SK-N-MC (cell line): ENCODE measurements at places on chromosomes 13 and 19.

DNA sequence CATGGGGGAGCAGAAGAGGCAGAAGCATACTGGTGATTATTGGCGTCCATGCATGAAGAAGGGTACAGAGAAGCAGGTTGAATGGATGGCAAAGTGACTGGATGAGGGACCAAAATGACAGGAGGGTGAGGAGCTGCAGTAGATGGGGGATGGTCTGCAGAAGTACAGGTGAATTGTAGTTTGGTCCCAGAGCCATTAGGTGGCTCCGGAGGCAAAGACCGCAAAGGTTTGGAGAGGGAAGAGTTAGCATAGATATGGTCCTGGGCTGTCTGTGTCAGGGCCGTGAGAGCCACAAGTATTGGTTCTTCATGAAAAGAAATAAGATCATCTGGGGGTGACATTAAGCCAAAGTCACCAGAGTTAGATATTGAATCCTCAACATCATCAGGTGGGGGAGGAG, 59.0 kb upstream of the ZNF726 start:
- no peak for DNase-seq

DNA sequence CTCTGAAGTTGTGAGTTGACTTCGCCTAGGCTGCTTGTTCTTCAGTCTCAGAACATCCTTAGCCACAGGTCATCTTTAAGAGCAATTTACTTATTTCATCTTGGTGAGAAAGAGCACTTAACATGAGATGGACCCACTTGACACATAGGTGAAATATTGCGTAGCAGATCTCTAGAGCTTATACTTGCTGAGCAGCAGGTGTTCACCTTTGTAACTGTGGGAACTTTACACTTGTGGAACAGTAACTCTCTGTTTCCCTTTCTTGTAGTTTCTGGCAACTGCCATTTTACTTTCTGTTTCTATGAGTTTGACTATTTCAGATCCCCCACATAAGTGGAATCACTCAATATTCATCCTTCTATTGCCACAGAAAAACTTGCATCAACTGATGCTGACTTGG, 95.7 kb downstream of the SLC10A2 start:
- DNase-seq, result no peak

DNA sequence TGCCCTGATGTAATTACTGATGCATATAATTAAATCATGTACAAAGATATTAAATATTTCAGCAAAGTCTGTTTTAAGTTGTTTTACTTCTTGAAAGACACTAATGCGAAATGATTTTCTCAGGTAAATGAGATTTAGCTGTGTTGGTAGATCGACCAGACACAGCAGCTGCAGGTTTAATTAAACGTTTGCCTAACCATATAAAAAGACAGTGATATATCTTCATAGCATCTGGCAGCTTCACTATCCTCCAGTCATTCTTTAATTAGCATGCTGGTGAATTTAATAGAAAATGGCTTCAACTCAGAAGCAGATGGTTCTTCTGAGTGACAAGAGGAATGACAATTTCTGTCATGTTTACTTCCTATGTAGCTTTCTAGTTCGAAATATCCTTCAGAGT, 69.3 kb downstream of the NHLRC3 start:
- no peak for DNase-seq

- no peak for DNase-seq
Observed at GRCh38 chr13:105902396-105902795, 633.1 kb downstream of the EFNB2 start.

DNA sequence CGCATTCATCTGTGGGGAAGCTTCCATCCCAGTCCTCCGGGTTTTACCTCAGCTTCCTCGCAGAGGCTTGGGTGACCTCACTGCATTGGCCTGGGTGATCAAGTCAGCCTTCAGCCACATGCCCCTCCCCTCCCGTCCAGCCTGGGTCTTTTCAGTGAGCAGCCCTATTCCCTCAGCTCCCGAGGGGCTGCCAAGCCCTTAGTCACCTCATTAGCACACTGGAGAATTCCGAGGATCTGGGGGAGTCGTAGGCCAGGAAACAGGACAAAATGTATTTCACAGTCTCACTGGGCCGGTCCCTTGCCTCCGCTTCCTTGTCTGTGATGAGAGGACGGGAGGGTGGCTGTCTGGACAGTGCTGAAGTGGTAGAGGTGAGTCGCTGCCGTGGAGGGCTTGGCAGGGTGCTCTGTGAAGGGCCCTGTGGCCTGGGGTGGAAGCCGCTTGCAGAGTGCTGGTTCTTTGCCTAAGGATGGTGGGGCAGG, 19.9 kb downstream of the KDM4B start:
- DNase-seq, result no peak

DNA sequence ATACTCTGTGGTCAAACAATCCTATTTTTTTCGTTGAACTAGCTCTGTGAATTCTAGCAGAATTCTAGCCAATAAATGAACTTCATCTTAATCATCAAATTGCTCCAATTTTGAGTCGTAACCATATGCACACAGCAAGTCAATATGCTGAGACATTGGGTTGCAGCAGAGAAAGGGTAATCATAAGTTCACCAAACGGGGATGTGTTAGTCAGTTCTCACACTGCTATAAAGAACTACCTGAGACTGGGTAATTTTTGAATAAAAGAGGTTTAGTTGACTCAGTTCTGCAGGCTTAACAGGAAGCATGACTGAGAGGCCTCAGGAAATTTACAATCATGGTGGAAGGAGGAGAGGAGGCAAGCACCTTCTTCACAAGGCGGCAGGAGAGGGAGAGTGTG, 67.7 kb upstream of the ABCC4 start:
- DNase-seq, result no peak

- peak; percentile 24 for DNase-seq
Observed at GRCh38 chr13:60617991-60618733, 221.1 kb downstream of the TDRD3 start.

- DNase-seq, result no peak
Observed at GRCh38 chr13:60411983-60412382, 15.0 kb downstream of the TDRD3 start.

DNA sequence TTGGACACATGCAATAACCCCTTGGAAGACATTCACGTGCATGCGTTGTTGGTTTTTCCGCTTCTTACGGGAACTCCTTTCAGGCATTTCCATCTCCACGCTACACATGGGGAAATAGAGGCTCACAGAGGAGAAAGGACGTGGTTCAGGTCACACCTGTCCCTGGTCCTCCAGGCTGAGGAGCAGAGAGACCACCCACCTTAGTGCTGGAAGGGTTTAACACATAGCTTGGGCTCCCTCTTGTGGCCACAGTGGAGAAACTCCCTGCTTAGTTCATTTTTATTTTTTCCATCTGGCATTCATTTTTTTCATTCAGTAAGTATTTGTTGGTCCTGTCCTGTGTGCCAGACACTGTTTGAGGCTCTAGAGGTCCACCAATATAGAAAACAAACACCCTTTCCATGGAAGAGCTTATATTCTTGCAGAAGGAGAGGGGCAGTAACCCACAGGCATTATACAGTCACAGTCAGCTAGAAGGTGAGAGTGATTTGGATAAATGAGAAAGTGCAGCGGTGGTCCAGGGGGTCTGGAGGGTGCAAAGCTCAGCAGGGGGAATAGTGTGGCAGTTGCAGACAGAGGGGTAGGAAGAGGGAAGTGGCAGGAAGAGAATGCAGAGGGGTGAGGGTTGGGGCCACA, 24.2 kb upstream of the TTYH1 start:
- peak; percentile 32 for DNase-seq

DNA sequence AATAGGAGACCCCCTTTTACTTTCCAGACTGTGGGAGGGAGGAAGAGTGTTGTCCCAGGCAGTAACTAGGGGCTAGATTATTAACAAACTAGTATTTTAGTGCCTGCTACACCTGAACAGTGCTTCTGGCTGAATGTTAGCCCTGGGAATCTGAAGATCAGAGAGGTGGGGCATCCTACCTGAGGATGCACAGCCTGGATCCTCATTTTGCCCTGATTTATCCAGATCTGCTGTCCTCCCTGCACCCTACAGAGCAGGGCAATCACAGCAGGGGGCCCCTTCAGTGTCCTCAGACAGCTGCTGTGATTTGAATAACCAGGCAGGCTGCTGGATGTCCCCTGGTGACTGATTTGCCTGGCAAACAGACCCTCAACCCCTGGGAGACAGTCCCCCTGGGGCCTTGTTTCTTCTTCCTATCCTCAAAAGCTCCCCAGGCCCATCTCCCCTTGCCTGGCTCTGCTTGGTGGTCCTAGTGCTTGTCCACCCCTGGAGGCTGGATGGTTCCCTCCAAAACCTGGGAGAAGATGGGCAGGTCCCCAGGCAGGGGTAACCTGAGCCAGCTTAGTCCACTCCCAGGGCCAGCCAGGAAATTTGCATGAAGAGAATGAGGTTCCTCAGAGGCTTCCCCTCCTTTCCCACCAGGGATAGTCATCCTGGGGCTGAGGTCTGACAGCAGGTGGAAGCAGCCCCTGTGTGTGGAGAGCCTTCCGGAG, at the start of gene OVOL3:
TSS of gene OVOL3 (plus strand) at position 657 of the 713 bp plus-strand sequence. CDS start 60 bp downstream, outside the sequence.
- DNase-seq, result no peak

- no peak for DNase-seq
Observed at GRCh38 chr13:97280478-97280877, 58.3 kb downstream of the MBNL2 start.

- DNase-seq, result no peak
Observed at GRCh38 chr13:90453342-90453741, 894.1 kb upstream of the MIR17HG start.

DNA sequence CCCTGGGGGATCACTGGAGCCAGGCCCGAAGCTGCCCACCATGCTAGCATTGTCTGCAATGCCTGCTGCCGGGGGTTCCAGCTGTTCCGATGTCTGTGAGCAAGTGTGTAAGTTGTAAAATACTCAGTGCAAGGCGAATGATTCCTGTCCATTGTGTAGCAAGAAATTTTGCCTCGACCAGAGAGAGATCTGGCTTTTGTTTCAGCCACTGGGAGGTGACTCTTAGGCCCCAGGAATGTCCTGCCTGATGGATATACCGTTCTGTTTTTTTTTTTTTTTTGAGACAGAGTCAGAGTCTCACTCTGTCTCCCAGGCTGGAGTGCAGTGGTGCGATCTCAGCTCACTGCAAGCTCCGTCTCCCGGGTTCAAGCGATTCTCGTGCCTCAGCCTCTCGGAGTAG, 7.3 kb upstream of the GADD45B start:
- no peak for DNase-seq
